ENCODE measurements at places on chromosomes 3 and 15. TPM values are rescaled to one million over a fixed set of nuclear protein-coding genes. Genes with fewer than 3 reads are reported as not detected.

The STAC gene
- total RNA-seq, result 0.79 TPM

The LEKR1 gene
- total RNA-seq, result 1.4 TPM

The SMAD6 gene
- 9.4 TPM for total RNA-seq

The FMN1 gene
- 2.7 TPM for total RNA-seq

The CLN6 gene
- total RNA-seq, result 17.1 TPM

The DMXL2 gene
- 22.4 TPM for total RNA-seq

The CSPG5 gene
- 1.6 TPM for total RNA-seq

The EFCC1 gene
- not detected for total RNA-seq

All from placental epithelial cell (primary cell).